Glutamatergic neuron (in vitro differentiated cells): ENCODE measurements at places on chromosomes 1 and 21. TPM values are rescaled to one million over a fixed set of nuclear protein-coding genes. Genes with fewer than 3 reads are reported as not detected.

DNA sequence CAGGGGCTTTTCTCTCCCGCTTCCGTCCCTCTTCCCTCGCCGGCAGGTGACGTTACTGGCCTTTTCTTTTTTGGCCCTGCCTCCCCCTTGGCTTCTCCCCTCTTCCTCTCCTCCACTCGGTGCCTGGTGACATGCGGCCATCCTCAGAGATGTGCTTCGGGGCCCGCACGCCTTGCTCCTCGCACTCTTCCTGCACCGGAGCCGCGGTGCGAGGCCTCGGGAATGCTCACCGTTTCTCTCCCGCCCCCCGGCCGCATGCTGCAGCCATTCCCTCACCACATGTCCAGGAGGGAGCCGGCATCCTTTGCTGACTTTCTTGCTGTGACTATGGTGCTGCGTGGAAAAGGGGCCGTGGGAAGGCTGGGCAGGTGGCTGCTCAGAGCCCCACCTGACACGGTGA, 39.3 kb downstream of the PDE9A start:
- peaks cover 21% of the 10 kb centered on the region for H3K36me3 ChIP-seq
- no peaks in the 10 kb centered on the region for H3K4me1 ChIP-seq
- DNase-seq: no peak

- DNase-seq: no peak
- no peaks in the 10 kb centered on the region for H3K27me3 ChIP-seq
- no peaks in the 10 kb centered on the region for H3K4me1 ChIP-seq
- H3K27ac ChIP-seq: no peak overlapping the region
Measured at GRCh38 chr1:85386068-85386722, 78.8 kb downstream of the DDAH1 start.

DNA sequence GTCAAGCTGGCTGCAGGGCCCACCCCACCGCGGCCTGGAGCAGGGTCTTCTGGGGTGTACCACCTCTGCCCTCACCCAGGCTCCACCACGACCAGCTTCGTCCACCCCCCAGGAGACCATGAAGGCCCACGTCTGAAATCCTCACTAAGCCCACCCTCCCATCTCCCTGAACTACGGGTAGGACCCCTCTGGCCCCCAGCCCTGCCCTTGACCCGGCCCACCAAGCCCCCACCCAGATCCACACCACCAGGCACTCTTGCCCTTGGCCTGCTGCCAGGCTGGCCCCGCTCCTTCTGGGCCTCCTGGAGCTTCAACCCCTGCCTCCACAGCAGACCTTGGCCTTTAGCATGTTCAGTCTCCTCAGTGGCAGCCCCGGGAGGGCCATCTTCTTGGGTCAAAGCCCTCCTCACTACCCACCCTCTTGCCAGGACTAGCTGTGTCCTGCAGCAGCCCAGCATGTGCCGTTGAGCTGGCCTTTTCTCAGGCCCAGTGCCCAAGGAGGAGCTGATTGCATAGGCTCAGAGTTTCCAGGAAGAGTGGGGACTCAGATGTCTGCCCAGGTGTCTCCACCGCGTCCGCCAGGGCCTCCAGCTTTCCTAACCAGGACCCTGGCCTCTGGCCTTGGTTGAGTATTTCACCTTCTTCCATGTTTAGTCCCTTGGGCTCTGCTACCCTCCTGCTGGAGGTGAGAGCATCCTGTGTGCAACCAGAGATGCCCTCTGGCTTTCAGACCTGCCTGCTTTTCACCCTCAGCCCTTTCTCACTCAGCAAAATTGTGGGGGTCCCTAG, 17.7 kb upstream of the SAMD11 start:
- no peaks in the 10 kb centered on the region for H3K36me3 ChIP-seq
- DNase-seq: peak; percentile 14
- peak overlapping the region; percentile 80 for H3K4me3 ChIP-seq
- peak overlapping the region; percentile 70 for H3K27ac ChIP-seq
- peaks cover 10% of the 10 kb centered on the region for H3K4me1 ChIP-seq

The OR6F1 gene
- not detected for total RNA-seq

- DNase-seq: no peak
- no peak overlapping the region for H3K4me3 ChIP-seq
- no peaks in the 10 kb centered on the region for H3K27me3 ChIP-seq
- H3K4me1 ChIP-seq: no peaks in the 10 kb centered on the region
- no peak overlapping the region for H3K27ac ChIP-seq
- H3K36me3 ChIP-seq: peaks cover 4% of the 10 kb centered on the region
Measured at GRCh38 chr1:244414543-244414942, 37.2 kb downstream of the ADSS2 start.

- peaks cover 6% of the 10 kb centered on the region for H3K27me3 ChIP-seq
- peak overlapping the region; percentile 36 for H3K27ac ChIP-seq
- H3K4me3 ChIP-seq: no peak overlapping the region
- no peak for DNase-seq
- H3K36me3 ChIP-seq: no peaks in the 10 kb centered on the region
- H3K4me1 ChIP-seq: peaks cover 39% of the 10 kb centered on the region
Measured at GRCh38 chr1:204678721-204679475, 6.6 kb downstream of the LRRN2 start.
